ENCODE measurements at places on chromosomes 5 and 9.

- no peak for DNase-seq
Observed at GRCh38 chr5:424301-425110, 18.5 kb upstream of the EXOC3 start.

DNA sequence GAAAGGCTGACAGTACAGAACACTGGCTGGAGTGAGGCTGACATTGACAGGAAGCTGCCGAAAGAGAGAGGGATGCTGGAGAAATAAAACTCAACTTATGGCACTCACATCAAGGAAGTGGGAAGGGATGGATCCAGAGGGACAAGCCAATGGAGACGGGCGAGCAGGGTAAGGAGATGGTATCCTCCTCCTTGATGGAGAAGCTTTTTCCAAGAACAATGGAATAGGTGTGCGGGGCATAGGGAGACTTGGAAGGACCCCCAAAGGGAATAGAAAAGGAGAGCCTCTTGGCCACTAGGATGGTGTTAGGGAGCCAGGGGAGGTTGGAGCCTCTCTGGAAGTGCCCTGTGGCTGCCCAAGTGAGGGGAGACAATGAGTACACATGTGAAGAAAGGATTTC lies 58.4 kb upstream of the GRHPR start:
- no peak for DNase-seq

- no peak for DNase-seq
Observed at GRCh38 chr9:133103183-133103986, 17.7 kb downstream of the RALGDS start.

DNA sequence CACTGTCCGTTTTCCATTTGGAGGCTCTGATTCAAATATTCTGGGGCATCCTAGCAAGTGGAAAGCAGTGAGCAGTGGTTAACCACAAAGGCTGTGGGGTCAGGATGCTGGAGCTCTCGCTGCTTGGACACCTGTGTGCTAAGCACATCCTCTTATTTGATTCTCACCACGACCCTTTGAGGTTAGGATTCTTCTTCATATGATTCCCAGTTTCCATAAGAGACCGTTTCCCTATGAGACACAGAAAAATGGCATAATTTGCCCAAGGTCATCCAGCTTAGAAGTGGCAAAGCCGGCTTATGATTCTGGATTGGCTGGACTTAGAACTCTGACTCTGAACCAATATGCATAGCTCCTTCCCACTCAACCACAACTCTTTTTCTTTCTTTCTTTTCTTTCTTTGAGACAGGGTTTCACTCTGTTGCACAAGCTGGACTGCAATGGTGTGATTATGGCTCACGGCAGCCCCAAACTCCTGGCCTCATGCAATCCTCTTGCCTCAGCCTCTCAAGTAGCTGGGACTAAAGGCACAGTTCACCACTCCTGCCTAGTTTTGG lies 207.7 kb downstream of the TTLL11 start:
- no peak for DNase-seq

- no peak for DNase-seq
Observed at GRCh38 chr5:175202463-175203068, 241.4 kb downstream of the DRD1 start.
